ENCODE measurements at places on chromosomes 5 and 9.

- H3K27me3 ChIP-seq, result no peaks in the 10 kb centered on the region
- DNase-seq, result peak; percentile 27
- no peaks in the 10 kb centered on the region for H3K36me3 ChIP-seq
- no peak overlapping the region for H3K27ac ChIP-seq
- no peak overlapping the region for H3K4me3 ChIP-seq
- no peaks in the 10 kb centered on the region for H3K4me1 ChIP-seq
These were observed 25.9 kb upstream of the IDNK start for GRCh38 chr9:83596899-83597504.

DNA sequence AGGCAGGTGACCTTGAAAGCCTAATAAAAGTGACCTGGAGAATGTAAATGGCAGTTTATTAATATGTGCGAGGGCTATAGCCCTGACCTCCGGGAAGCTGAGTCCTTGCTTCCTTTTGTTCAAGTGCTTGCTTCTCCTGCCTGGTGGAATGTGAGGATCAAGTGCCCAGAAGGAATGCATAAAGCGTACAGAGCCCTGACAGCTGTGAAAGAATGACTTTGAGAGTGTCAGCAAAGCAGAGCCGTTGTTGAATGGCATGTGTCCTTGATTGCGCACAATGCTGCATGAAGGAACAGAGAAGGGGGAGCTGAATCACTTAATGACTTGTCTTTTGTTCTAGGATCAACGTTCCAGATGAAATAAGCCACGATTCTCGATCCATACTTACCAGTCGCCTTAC is 133.0 kb downstream of the SLF1 start:
- H3K27me3 ChIP-seq, result no peaks in the 10 kb centered on the region
- no peak overlapping the region for H3K4me3 ChIP-seq
- DNase-seq, result no peak
- no peaks in the 10 kb centered on the region for H3K36me3 ChIP-seq

DNA sequence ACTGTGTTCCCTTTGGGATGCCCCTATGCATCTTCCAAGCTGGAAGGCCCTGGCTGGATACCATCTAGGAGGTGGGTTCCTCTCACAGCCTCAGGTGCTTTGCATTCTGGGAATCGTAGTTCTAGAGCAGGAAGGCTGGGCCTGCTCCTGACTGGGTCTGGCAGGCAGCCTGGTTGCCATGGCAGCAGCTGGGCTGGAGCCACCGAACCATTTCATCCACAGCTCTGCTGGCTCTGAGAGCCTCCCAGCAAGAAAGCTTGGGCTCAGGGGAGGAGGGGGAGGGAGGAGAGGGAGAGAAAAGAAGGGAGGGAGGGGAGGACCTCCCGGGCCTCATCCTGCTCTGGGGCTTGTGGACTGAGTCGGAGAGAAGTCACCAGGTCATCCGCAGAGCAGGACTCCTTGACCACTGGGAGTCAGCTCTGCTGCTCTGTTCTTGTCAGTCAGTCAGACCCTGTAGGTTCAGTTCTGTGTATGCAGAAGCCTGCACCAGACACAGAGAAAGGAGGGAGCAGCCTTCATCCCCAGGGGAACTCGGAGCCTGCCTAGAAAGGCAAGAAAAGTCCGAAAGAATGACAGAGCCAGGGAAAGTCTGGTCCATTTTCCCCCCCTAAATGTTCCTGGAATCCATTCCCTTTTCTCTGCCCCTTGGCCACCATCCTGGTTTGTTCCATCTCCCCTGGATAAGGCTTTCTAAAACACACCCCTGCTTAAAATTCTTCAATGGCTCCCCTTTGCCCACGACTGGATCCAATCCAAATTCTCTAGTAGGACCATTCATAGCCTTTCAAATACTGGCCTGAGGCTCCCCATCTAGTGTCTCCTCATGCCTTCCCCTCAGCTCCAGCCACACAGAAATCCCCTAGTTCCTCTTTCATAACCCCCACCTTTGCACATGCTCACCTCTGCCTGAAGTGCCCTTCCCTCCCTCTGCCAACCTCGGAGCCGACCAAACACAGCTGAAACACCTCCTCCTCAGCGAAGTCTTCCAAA is 65.4 kb upstream of the ARAP3 start:
- H3K36me3 ChIP-seq, result no peaks in the 10 kb centered on the region
- H3K27ac ChIP-seq, result no peak overlapping the region
- peaks cover 73% of the 10 kb centered on the region for H3K27me3 ChIP-seq
- peak; percentile 4 for DNase-seq

- no peak for DNase-seq
- H3K27me3 ChIP-seq, result no peaks in the 10 kb centered on the region
- no peak overlapping the region for H3K4me3 ChIP-seq
- H3K27ac ChIP-seq, result no peak overlapping the region
These were observed 25.1 kb downstream of the FGF18 start for GRCh38 chr5:171444582-171444981.

DNA sequence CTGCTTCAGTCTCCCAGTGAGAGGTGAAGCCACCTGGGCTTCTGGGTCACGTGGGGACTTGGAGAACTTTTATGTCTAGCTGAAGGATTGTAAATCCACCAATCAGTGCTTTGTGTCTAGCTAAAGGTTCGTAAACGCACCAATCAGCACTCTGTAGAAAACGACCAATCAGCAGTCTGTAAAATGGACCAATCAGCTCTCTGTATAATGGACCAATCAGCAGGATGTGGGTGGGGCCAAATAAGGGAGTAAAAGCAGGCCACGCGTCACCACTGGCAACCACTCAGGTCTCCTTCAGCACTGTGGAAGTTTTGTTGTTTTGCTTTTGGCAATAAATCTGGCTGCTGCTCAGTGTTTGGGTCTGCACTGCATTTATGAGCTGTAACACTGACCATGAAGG is 69.1 kb upstream of the NREP start:
- H3K4me3 ChIP-seq, result no peak overlapping the region
- H3K27me3 ChIP-seq, result no peaks in the 10 kb centered on the region
- peaks cover 8% of the 10 kb centered on the region for H3K4me1 ChIP-seq
- DNase-seq, result no peak
- H3K36me3 ChIP-seq, result no peaks in the 10 kb centered on the region

GRCh38 chr5:144203750-144204596 is 33.3 kb downstream of the KCTD16 start:
- peaks cover 64% of the 10 kb centered on the region for H3K27me3 ChIP-seq
- no peak overlapping the region for H3K27ac ChIP-seq
- no peaks in the 10 kb centered on the region for H3K36me3 ChIP-seq
- peak; percentile 57 for DNase-seq

GRCh38 chr5:158709279-158709678 is 390.4 kb downstream of the EBF1 start:
- no peaks in the 10 kb centered on the region for H3K4me1 ChIP-seq
- H3K4me3 ChIP-seq, result no peak overlapping the region
- no peaks in the 10 kb centered on the region for H3K36me3 ChIP-seq

- no peaks in the 10 kb centered on the region for H3K4me1 ChIP-seq
- H3K27me3 ChIP-seq, result no peaks in the 10 kb centered on the region
These were observed 933.6 kb downstream of the EFNA5 start for GRCh38 chr5:106737111-106737510.

GRCh38 chr9:36398745-36399144 is 1.3 kb downstream of the RNF38 start:
- no peaks in the 10 kb centered on the region for H3K27me3 ChIP-seq
- H3K27ac ChIP-seq, result no peak overlapping the region
- no peaks in the 10 kb centered on the region for H3K36me3 ChIP-seq
- DNase-seq, result no peak
- peaks cover 23% of the 10 kb centered on the region for H3K4me1 ChIP-seq

- no peak for DNase-seq
- H3K4me1 ChIP-seq, result peaks cover 41% of the 10 kb centered on the region
- no peak overlapping the region for H3K27ac ChIP-seq
- no peaks in the 10 kb centered on the region for H3K36me3 ChIP-seq
These were observed 1.7 kb downstream of the DENND4C start for GRCh38 chr9:19231904-19232822.

DNA sequence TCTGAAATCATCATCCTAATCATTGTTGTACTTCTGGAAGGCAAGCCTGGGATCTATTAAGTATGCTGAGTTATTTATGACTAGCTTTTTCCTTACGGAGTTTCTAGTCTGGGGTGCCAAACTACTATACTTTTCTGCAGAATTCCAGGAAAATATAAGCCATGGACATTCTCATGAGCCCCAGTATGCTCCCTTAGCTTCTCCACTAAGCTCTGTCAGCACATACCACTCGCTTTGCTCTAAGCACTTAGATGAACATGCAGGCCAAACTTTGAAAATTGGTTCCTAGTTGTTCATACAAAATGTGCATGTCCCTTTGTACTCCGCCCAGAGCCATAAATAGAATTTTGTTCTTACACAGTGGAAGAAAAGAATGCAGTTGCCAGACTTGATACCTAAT is 284.6 kb downstream of the ARRDC3 start:
- H3K27ac ChIP-seq, result no peak overlapping the region
- no peak for DNase-seq
- H3K27me3 ChIP-seq, result no peaks in the 10 kb centered on the region
- no peaks in the 10 kb centered on the region for H3K36me3 ChIP-seq
- no peaks in the 10 kb centered on the region for H3K4me1 ChIP-seq
- no peak overlapping the region for H3K4me3 ChIP-seq

DNA sequence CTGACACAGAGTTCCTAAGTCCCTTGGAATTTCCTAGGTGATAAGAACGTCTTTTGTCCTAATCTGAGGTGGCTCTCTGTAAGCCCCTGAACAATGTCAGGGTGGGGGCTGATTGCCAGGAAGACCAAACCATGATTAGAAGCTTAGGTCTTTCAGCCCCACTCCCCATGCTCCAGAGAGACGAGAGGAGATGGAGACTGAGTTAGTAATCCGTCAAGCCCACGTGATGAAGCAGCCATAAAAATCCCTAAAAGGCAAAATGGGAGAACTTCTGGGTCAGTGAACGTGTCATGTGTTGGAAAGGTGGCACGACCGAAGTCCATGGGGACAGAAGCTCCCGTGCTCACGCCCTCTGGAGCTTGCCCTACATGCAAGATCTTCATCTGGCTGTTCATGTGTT is 85.6 kb downstream of the RAD23B start:
- H3K27me3 ChIP-seq, result no peaks in the 10 kb centered on the region
- no peak overlapping the region for H3K27ac ChIP-seq
- no peaks in the 10 kb centered on the region for H3K36me3 ChIP-seq
- no peak overlapping the region for H3K4me3 ChIP-seq
- H3K4me1 ChIP-seq, result no peaks in the 10 kb centered on the region

DNA sequence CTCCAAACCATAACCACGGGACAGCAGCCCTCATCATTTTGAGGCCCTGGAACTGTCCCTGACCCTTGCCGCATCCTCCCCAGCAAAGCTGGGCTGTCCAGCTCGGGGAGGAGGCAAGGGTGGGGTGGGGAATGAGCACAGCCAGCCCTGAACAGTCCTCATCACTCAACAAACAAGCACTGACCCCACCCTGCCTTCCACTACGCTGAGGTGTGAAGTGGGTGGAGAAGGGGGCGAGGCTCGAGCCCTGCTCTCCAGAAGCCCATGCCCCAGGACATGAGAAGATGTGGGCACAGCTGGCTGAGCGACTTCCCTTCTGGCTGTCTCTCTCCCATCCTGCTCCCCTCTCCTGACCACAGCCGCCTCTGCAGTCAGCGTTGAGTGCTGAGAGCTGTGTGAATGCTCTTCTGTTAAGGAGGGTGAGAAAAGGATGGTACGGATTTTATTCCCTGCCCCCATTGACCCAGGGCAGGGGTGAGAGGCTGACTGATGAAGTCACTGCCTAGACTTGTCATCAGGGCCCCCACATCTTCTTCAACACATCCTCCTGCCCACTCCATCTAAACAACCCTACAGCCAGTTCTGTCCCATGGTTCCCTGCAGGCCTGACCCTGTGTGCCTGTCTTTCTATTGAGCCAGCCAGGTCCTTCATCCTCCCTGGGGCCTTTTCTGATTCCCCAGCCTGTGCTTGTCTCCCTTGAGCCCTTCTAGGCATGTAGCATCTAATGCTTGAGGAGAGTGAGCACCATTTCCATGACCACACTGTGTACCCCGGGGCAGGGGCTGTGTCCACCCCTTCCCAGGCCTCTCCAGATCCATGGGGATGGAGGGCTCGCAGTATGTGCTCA is 276.0 kb downstream of the FSTL4 start:
- no peak overlapping the region for H3K27ac ChIP-seq
- H3K27me3 ChIP-seq, result no peaks in the 10 kb centered on the region
- H3K36me3 ChIP-seq, result no peaks in the 10 kb centered on the region
- H3K4me1 ChIP-seq, result peaks cover 5% of the 10 kb centered on the region
